PC-3 (cell line): ENCODE measurements at places on chromosomes 2 and 18.
A peak's percentile ranks its signal among the peaks of the same experiment; 100 is the strongest.

- no peak overlapping the region for H3K4me3 ChIP-seq
- no peaks in the 10 kb centered on the region for H3K36me3 ChIP-seq
- H3K27ac ChIP-seq: no peak overlapping the region
- peaks cover 21% of the 10 kb centered on the region for H3K27me3 ChIP-seq
- H3K4me1 ChIP-seq: 0 out of 2 replicates have a peak, but pooled peaks cover 4% of the 10 kb centered on the region
- DNase-seq: no peak
These were observed 4.5 kb upstream of the NPPC start for GRCh38 chr2:231930593-231931281.

DNA sequence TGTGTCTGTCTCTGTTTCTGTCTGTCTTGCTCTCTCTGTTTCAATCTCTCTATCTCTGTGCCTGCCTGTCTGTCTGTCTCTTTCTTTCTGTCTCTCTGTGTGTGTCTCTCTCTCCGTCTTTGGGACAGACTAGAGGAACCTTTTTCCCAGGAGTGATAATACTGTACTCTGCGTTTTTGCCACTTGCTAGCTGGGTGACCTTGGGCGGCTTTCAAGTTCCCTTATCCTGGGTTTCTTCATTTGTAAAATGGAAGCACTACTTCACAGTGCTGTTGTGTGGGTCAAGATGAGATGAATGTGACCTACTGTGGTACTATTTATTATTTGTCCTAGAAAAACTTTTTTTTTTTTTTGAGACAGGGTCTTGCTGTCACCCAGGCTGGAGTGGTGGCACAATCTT lies 42.4 kb downstream of the HPCAL1 start:
- peaks cover 16% of the 10 kb centered on the region for H3K4me1 ChIP-seq
- H3K4me3 ChIP-seq: no peak overlapping the region
- DNase-seq: no peak
- H3K27me3 ChIP-seq: no peaks in the 10 kb centered on the region
- H3K36me3 ChIP-seq: peaks cover 3% of the 10 kb centered on the region; the same call in 1 of the 2 replicates

DNA sequence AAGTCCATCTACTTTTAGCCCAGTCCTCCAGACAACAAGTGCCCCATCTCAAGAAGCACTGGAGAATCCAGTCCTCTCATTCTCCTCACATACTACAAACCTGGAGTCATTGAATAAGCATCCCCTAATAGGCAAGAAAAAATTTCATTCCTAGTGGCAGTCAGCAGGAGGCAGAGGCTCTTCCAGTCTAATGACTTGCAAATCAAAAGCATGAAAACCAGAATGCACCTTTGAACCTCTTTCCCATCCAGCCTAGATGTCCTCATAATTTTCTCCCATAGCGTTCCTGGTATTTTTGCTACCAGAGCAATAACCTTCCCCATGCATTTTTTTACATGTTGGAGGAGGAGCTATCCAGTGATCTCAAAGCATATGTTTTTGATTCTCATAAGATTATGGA lies 252.6 kb downstream of the TTC32 start:
- no peak overlapping the region for H3K4me3 ChIP-seq
- peak; percentile 15 for DNase-seq
- H3K27ac ChIP-seq: peak overlapping the region; percentile 36
- H3K36me3 ChIP-seq: no peaks in the 10 kb centered on the region
- no peaks in the 10 kb centered on the region for H3K27me3 ChIP-seq

DNA sequence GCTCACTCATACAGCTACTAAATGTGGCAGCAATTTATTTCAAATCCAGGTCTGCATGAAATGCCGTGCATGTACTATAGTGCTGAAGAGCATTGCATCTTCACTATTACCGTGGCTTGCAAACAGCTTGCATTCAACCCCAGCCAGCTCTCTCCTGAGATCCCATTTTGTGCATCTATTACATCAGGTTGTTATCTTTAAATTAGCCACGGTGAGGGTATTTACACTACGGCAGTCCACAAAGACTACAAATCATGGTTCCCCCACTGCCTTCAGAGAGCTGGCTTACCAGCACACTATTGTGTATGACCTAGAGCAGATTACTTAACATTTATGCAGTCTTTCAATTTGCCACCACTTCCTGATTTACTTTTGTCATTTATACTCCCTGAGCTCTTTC lies 621.3 kb upstream of the LRATD1 start:
- no peaks in the 10 kb centered on the region for H3K36me3 ChIP-seq
- no peak overlapping the region for H3K27ac ChIP-seq
- H3K27me3 ChIP-seq: 0 out of 2 replicates have a peak, but pooled peaks cover under 1% of the 10 kb centered on the region
- H3K4me1 ChIP-seq: no peaks in the 10 kb centered on the region
- DNase-seq: no peak

GRCh38 chr2:111535404-111535803 lies 348.6 kb downstream of the ANAPC1 start:
- peak; percentile 56 for DNase-seq
- no peaks in the 10 kb centered on the region for H3K36me3 ChIP-seq
- no peaks in the 10 kb centered on the region for H3K27me3 ChIP-seq
- H3K4me1 ChIP-seq: peaks cover 37% of the 10 kb centered on the region
- H3K27ac ChIP-seq: peak overlapping the region; percentile 4
- no peak overlapping the region for H3K4me3 ChIP-seq
